CD4-positive, alpha-beta T cell (primary cell): ENCODE measurements at places on chromosomes 16 and 17. TPM values are rescaled to one million over a fixed set of nuclear protein-coding genes. Genes with fewer than 3 reads are reported as not detected.

The FBXW10B gene
- not detected for total RNA-seq

The SPG7 gene
- total RNA-seq, result 167 TPM

- H3K27ac ChIP-seq, result peak within 1 kb of the TSS; percentile 68
- DNase-seq, result peak; percentile 73
- peak within 1 kb of the TSS; percentile 99 for H3K4me3 ChIP-seq
- H3K4me1 ChIP-seq, result peaks cover 21% of the 10 kb centered on the region
Measured at GRCh38 chr16:4734063-4734729, at the start of the genes ANKS3 and DNAAF8. ANKS3 (minus strand) TSS chr16:4734271; CDS start chr16:4730149, 4,122 bp downstream. DNAAF8 (plus strand) TSS chr16:4734537; CDS start chr16:4736515, 1,978 bp downstream.

GRCh38 chr16:30187556-30187865, 4.1 kb downstream of the CORO1A start:
- DNase-seq, result no peak
- peaks cover 43% of the 10 kb centered on the region for H3K4me1 ChIP-seq
- H3K36me3 ChIP-seq, result peaks cover 43% of the 10 kb centered on the region
- no peaks in the 10 kb centered on the region for H3K27me3 ChIP-seq

DNA sequence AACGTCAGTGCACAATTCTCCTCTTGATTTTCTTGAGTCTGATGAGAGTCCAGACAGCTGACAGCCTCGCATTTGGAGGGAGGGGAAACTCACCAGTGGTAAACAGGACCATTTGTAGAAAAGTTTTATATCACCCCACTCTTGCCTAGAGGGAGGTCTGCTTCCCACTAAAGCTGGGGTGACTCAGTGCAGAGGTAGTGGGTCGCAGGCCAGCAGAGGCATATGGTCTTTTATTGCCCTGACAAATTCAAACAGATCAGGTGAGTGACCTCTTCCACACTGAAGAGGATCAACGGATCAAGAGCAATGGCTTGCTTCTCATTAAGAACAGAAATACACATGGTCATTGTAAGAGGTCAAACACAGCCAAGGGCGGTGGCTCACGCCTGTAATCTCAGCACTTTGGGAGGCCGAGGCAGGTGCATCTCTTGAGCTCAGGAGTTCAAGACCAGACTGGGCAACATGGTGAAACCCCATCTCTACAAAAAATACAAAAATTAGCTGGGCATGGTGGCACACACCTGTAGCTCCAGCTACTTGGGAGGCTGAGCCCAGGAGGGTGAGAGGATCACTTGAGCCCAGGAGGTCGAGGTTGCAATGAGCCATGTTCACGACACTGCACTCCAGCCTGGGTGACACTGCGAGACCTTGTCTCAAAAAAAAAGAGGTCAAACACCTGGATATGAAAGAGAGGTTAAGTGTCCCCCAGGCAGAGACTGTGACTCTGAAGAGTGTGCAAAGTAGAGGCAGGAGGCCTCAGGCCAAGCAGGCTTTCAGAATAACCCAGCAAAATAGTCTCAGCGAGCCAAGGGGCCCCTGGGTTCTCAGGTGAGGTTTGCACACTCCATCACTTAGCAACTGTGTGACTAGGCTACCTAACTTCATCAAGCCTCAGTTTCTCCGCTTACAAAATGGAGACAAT, 56.5 kb upstream of the ERN1 start:
- no peak overlapping the region for H3K27ac ChIP-seq
- H3K27me3 ChIP-seq, result no peaks in the 10 kb centered on the region
- DNase-seq, result no peak
- peaks cover 3% of the 10 kb centered on the region for H3K4me1 ChIP-seq
- H3K4me3 ChIP-seq, result no peak overlapping the region

DNA sequence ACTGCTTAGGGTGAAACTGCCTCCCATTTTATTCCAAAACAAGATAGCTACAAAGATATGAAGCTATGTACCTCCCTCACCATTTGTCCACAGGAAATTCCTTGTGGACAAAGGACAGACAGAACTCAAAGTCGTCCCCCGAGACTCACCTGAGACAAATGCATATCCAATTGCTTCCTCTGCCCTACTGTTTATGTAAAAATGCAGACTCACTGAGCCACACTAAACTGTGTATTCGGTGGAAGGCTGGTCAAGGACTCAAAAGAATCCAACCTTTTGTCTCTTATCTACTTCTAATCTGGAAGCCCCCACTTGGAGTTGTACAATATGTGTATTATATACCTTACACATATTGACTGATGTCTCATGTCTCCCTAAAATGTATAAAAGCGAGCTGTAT, 288.0 kb upstream of the ERCC4 start:
- DNase-seq, result no peak
- H3K4me1 ChIP-seq, result no peaks in the 10 kb centered on the region
- H3K27ac ChIP-seq, result no peak overlapping the region
- no peaks in the 10 kb centered on the region for H3K36me3 ChIP-seq
- H3K27me3 ChIP-seq, result no peaks in the 10 kb centered on the region
- H3K4me3 ChIP-seq, result no peak overlapping the region

- H3K36me3 ChIP-seq, result peaks cover 33% of the 10 kb centered on the region
- no peak overlapping the region for H3K27ac ChIP-seq
- no peak for DNase-seq
- H3K4me1 ChIP-seq, result peaks cover 19% of the 10 kb centered on the region
- no peak overlapping the region for H3K4me3 ChIP-seq
Measured at GRCh38 chr17:42613699-42614295, 4.3 kb downstream of the TUBG1 start.

The MYL11 gene
- 2.4 TPM for total RNA-seq

The GP2 gene
- not detected for total RNA-seq

GRCh38 chr16:50263940-50264929, 2.1 kb upstream of the ADCY7 start:
- no peaks in the 10 kb centered on the region for H3K27me3 ChIP-seq
- H3K4me3 ChIP-seq, result no peak overlapping the region
- no peak for DNase-seq
- no peak overlapping the region for H3K27ac ChIP-seq

GRCh38 chr16:6573577-6573976, 759.1 kb upstream of the RBFOX1 start:
- H3K27me3 ChIP-seq, result no peaks in the 10 kb centered on the region
- H3K36me3 ChIP-seq, result no peaks in the 10 kb centered on the region

The KCNJ18 gene
- not detected for total RNA-seq

DNA sequence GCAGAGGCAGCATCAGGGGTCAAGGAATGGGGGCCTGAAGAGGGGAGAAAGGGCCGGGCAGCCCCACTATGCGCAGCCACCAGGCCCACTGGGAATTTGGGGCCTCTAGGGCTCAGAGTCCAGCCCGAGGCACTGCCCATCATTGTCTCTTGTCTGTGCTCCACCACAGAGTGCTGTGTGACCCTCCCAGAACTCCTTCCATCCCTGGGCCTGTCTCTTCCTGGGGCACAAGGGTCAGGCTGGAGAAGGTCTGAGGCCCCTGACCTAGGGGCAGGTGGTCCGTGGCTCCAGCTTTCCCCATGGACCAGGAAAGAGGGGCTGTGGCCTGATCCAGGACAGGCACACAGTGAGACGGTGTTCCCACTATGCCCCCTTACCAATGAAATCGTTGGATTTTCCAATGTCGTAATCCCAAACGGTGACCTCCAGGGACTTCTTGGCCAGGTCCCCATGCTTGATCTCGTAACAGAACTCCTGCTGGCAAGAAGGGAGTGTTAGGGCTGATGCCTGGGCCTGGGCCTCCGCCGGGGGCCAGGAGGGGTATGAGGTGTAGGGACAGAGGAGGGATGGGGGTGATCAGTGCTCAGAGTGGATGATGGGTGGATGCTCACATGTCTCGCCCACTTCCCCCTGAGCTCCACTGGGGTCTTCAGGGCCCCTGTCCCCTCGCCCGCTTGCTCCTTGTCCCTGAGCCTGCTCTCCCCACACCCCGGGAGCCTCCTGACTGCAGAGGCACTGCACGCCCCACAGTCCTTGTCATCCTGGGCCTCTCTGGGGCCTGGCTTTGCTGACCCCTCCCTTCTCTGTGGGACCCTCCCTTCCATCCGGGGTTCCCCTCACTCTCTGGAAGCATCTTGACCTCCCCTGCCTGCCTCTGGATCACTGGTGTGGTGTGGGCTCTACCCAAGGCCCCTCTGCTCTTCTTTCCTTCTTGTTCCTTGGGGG, 10.7 kb downstream of the SCGB1C2 start:
- peak; percentile 20 for DNase-seq
- no peak overlapping the region for H3K4me3 ChIP-seq
- H3K27ac ChIP-seq, result no peak overlapping the region

DNA sequence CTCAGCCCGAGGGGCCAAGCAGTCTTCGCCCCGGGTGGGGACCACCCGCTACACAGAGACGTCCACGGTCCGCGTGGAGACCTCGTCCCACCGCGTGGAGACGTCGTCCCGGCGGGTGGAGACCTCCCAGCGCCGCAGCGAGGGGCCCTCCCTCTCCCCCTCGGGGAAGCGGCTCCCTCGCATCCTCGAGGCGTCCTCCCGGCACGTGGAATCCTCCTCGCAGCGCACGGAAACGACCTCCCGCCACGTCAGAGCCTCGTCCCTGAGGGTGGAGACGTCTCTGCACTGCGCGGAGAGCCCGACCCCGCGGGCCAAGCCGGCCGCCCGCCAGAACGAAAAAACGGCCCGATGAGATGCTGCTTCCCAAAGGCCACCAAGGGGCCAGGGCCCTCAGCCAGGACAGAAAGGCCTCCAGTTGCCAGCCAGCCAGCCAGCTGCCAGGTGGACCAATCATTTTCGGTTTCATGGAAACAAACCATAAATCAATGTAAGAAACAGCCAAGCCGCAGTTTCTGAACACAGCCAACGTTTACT, 424 bp downstream of the C17orf100 start:
- peak overlapping the region; percentile 64 for H3K4me3 ChIP-seq
- peak overlapping the region; percentile 98 for H3K27ac ChIP-seq
- peaks cover 35% of the 10 kb centered on the region for H3K4me1 ChIP-seq
- peaks cover 18% of the 10 kb centered on the region for H3K36me3 ChIP-seq

The DCAF7 gene
- total RNA-seq, result 11.3 TPM

DNA sequence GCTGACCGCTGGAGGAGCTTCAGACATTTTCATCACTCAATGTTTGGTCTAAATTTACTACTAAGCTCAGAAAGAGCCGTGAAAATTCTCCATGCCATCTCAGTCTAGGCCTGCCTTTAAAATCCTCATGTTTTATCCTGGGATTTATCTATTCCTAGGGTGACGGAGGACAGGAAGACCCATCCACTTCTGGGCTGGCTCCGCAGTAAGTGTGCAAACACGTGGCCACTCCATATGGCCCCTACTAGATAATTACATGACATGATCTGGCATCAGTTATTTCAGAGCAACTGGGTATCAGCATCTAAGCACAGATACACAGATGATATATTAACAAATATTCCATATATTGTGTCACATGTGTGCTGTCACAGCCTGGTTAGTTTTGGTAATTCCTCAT, 77.8 kb upstream of the HS3ST4 start:
- no peaks in the 10 kb centered on the region for H3K27me3 ChIP-seq
- no peak for DNase-seq
- no peaks in the 10 kb centered on the region for H3K36me3 ChIP-seq
- H3K27ac ChIP-seq, result no peak overlapping the region
- no peak overlapping the region for H3K4me3 ChIP-seq

- peaks cover 79% of the 10 kb centered on the region for H3K4me1 ChIP-seq
- H3K27me3 ChIP-seq, result no peaks in the 10 kb centered on the region
- no peak overlapping the region for H3K4me3 ChIP-seq
Measured at GRCh38 chr17:38873640-38874380, 4.0 kb downstream of the LASP1 start.

DNA sequence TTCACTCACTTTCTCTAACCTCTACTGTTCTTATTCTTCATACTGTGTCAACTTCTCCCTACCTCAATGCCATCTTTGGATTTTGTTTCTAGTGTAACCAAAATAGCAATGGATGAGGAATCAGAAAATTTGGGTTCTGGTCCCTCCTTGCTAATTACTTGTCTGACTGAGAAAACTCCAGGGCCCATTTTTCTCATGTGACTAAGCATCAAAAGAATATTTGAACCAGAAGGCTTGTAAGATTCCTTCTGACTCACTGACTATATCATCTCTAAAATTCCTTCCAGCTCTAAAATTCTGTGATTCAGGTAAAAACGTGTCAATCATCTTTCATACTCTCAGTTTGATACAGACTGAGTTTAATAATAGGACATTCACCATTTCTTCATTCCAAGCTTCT, 57.9 kb downstream of the BRIP1 start:
- no peaks in the 10 kb centered on the region for H3K36me3 ChIP-seq
- no peak overlapping the region for H3K4me3 ChIP-seq
- H3K4me1 ChIP-seq, result no peaks in the 10 kb centered on the region
- no peaks in the 10 kb centered on the region for H3K27me3 ChIP-seq
- H3K27ac ChIP-seq, result no peak overlapping the region
- no peak for DNase-seq

The TAC4 gene
- total RNA-seq, result not detected

DNA sequence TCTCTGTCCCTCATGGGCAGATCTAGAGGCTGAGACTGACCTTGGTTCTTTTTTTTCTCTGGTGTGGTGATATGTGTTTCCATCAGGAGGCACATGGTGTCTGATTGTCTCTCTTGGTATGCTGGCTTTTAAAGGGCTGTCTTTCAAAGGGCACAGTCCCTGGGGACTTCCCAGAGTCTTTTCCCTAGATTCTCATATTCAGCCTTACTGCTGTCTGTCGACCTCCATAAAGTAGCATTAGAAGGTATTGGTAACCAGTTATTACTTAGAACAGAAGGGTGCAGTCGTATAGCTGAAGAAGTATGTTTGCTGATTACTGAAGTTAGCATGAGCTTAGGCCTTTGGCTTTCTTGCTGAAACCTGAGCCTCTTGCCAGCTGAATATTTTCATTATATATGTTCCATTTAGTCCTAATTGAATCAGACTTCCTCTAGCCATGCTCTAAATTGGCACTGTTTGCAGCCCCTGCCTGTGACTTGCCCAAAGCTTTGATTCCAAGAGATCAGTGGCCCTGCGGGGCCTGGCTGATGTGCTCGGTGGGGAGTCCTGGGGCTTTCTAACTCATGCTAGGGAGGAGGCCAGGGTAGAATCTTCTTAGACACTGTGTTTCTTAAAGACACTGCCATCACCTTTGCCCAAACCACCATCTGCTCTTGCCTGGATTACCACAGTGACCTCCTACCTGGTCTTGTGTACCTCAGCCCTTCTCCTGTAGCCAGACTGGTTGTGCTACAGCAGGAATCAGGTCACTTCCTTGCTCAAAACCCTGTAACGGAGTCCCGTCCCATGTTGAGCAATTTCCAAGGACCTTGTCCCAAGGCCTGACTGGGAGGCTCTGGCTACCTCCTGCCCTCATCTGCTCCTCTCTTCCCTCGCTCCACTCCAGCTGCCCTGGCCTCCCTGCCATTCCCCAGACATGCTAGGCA, 71.5 kb downstream of the WWP2 start:
- no peaks in the 10 kb centered on the region for H3K27me3 ChIP-seq
- peaks cover 27% of the 10 kb centered on the region for H3K36me3 ChIP-seq
- H3K4me3 ChIP-seq, result no peak overlapping the region
- no peak for DNase-seq
- H3K4me1 ChIP-seq, result no peaks in the 10 kb centered on the region
- H3K27ac ChIP-seq, result no peak overlapping the region

DNA sequence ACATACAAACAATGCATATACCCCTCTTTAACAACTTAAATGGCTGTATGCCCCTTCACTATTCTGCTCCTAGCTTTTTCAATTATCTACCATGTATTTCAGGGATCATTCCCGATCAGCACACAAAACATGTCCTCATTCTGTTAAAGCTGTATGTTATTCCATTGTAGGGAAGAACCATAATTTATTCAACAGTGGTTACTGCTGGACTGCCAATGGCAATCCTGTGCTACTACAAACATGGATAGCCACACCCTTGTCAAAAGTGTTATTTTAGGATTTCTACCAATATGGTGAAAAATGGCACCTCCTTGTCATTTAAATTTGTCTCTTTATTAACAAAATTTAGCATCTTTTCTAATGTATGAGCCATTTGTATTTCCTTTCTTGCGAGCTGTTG, 85.1 kb upstream of the BCAR1 start:
- DNase-seq, result no peak
- H3K27me3 ChIP-seq, result no peaks in the 10 kb centered on the region

The TP53TG3 gene
- not detected for total RNA-seq
